ENCODE measurements at places on chromosomes 11 and 22. TPM values are rescaled to one million over a fixed set of nuclear protein-coding genes. Genes with fewer than 3 reads are reported as not detected.

Gene BACE1
- 17.7 TPM for total RNA-seq

Gene OR2AT4
- total RNA-seq: not detected

Gene POU2AF1
- total RNA-seq: not detected

Gene RAB39A
- not detected for total RNA-seq

- DNase-seq: peak; percentile 69
Observed at GRCh38 chr11:119684361-119685110, 44.5 kb downstream of the NECTIN1 start.

- DNase-seq: peak; percentile 69
Observed at GRCh38 chr11:67179892-67180490, 60.9 kb downstream of the KDM2A start.

- DNase-seq: no peak
Observed at GRCh38 chr22:18970176-18970947, 34.3 kb upstream of the PRODH start.

GRCh38 chr11:125594958-125595357, 2.3 kb downstream of the STT3A start:
- no peak for DNase-seq

DNA sequence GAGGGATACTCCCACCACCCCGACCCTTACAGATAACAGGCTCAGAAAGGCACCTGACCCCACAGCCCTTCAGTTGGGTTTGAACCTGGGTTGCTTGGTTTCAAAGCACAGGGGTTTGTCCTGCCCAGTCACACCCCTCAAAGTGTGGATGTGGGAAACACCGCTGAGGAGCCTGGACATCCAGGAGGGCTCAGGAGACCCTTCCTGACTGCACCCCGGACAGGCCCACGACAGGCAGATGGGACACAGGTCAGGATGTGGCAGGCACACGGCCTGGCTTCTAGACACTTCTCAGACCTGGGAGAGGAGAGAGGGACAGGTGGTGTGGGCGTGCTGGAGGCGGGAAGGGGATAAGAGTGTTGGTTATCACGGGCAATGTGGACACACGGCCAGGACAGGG, 932.3 kb downstream of the BRD1 start:
- DNase-seq: no peak

DNA sequence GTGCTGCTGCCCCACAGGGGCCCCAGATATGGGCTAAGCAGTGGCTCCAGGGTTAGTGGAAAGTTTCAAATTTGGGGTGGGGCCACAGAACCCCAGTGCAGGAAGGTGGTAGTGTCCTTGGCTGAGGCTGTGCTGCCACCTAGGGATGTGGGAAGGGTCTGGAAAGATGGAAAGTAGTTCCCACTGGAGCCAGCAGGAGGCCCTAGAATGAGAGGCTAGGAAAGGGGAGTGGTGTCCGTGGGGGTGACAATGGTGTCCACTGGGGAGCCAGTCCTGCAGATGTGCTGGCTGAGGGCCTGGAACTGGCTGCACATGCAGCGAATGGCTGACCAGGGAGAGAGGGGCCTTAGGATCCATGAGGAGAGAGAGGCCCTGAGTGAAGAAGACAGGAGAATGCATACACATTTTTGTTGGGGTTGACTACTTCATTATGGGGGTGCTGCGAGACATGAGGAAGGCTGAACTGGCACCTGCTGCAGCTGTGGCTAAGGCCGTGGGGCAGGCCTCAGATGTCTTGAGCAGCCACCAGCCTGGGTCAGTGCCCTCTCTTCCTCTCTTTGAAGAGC, 21.1 kb downstream of the RFPL3 start:
- DNase-seq: peak; percentile 8

DNA sequence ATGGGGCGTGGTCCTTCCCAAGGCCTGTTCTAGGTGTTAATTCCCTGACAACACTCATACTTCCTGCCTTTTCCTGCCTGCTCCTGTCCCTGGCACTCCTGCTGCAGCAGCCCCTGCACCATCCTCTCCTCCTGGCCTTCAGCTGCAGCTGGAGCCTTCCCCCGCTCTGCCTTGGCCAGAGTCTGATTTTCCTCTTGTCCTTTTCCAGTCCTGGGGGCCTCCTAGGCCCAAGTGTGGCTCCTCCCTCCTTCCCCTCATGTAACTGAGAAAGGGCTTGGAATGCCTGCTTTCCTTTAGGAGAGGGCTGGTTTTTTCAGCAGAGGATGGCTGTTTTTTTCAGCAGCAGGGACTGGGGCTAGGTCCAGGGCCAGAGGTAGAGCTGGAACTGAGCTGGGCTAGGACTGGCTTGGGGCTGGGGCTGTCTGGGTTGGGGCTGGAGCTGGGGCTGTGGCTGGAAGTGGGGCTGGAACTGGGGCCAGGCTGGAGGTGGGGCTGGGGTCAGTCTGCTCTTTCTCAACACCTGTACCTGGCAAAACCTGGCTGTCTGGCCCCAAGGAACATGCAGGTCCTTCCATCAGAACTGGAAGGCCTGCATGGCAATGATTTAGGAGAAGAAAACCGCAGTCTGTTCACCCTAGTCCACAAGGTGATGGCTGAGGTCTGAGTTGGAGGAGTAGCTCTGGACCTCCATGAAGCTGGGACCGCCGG, 23.6 kb downstream of the ZC3H7B start:
- DNase-seq: no peak

DNA sequence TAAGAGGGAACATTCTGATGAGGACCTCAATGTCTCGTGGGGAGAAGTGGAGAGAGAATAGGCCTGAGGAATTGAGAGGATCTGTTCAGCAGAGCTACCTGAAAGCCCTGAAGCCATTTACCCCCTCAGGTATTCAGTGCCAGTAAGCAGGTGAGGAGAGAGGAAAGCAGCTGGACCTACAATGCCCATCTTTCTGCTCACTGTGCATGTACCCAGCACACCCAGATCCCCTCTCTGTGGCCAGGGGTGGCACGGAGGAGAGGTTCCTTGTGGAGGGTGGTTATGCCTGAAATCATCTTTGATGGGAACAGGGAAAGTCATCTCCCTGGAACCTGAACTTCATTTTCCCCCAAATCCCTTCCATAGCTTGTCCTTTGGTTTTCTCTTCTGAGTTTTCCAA, 277.8 kb upstream of the B3GAT1 start:
- DNase-seq: no peak

Measured in fibroblast of lung (primary cell).